Suppressor macrophage treated with lipopolysaccharide for 1 hour (primary cell): ENCODE measurements at places on chromosomes 11 and 22.

DNA sequence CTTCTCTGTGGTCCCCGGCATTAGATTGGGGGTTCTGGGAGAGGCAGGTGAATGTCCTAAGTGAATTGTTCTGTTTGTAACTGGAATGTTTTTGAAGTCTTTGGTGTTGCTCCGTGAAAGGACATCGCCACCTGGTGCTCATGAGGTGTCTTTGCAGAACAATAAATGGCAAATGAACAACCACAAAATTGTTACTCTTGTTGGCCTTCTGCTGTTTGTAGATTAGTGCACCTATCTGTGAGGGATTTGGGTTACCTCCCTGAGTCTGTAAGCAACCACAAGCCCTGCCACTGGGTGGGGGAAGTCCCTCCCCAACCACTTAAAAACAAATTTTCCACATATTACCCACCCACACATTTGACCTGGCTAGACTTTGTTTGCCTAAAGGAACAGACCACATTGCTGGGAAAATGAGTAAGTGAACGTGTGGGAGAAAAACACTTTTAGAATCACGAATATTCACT is 4.7 kb downstream of the MPEG1 start:
- peak; percentile 76 for DNase-seq

- DNase-seq: no peak
These were observed 77.7 kb downstream of the PTPRJ start for GRCh38 chr11:48058064-48058463.

GRCh38 chr22:46293577-46294260 is 3.0 kb upstream of the GTSE1 start:
- peak; percentile 88 for DNase-seq

DNA sequence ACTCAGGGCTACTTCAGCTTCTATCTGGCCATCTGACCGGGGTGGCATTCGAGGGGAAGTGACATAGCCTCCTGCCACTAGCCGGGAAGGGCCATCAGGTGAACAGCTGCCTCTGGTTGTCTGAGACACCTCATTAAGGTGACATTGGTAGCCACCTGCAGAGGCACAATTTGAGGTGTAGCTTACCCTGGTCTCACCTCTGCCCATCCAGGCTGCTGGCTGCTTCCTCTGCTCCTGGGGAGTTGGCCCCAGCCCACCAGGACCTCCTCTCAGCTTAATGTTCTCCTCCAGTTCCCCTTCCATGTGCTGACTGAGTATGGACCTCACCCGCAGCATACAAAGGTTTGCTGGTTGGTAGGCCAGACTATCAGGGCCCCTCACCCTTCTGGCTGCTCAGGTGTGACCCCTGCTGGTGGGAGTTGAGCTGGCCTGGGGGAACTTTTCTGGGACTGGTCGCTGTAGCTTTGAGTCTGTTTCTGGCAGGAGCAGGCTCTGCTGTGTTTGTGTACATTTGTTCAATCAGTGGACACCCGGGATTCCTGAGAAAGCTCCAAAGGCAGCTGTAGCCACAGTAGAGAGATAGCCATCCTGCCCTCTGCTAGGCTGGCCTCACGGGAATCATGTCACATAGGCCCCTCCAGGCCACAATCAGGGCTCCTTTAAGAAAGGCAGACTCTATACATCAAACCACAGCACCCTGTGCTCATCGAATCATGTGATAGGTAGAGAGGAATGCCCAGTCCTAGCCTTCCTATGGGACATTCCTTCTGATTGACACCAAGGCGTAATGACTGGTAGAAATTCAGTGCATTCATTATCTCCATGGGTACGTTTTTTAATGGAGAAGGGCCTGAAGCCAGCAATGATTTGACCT is 295.1 kb upstream of the PLET1 start:
- peak; percentile 79 for DNase-seq

DNA sequence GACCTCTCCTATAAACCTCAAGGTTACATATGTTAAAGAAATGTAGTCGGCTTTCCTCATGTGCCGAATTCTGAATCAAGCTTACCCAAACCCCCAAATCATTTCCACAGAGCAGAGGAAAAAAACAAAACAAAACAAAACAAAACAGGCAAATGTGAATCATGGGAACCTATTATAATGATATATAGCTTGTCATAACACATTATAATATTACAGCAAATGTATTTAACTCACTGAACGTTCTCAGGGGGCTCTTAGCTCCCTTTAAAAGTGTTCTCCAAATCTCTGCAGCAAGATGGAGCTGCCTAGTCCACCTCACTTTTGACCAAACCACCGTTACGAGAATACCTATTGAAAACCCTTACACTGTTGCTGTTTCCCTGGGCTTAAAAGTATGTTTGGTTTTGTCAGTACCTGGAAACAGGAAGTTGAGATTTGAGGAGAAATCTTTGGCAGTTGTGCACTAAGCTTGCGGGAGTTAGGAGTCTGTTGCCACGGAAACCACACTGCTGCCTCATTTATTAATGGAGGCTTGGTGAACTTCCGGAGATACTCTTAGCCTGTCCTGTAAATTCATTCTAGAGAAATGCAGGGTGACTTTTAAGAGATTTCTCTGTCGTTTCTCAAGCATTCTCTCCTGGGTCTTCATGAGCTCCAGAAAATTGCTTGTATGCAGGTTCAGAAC is 167.0 kb upstream of the RASSF10 start:
- no peak for DNase-seq

- no peak for DNase-seq
These were observed 203.7 kb upstream of the SORL1-AS1 start for GRCh38 chr11:121656328-121657090.

GRCh38 chr11:92460213-92460612 is 235.6 kb downstream of the FAT3 start:
- DNase-seq: no peak

GRCh38 chr22:32803020-32803737 is 1.7 kb downstream of the TIMP3 start:
- DNase-seq: no peak

DNA sequence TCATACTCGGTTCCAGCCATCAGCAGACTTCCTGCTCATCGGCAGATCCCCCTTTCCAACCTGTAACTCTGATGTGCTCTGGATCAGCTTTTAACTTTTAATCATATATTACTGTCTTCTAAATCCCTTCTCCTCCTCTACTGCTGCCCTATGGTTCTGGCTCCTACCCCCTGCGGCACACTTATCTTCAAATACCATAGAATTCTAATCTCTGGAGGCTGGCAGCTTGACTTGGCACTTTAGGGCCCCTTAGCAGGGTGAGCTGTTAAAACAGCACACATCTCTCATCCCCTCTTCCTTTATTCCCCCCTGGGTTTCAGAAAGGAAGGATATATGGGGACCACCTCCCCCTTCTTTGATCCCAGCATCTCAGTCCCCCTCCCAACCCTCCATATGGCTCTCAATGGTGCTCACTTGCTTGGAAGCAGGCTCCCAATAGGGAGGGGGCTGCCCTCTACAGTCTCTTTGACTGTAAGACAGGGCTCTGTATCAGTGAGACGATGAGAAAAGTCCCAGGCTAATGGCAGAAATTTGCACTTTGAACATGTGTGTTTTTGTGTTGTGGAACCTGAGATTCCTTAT is 4.4 kb upstream of the CNTF start:
- DNase-seq: no peak

GRCh38 chr11:31940371-31941037 is 129.4 kb upstream of the PAX6 start:
- DNase-seq: no peak

DNA sequence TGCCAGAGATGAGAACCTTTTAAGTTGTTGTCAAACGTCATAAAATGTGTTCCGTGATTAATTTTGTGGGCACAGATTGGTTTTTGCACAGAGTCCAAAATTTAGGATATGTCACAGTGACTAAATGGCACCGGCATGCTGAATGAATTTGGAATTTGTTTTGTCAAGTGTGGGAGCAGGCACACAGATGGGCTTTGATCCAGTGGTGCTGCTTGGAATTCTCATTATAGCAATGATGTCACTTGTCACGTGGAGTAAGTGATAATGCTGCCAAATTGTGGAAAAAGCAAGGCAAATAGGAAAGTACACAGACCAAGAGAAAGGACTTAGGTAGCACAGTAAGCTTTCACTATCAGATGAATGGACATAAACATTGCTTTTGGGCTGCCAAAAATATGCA is 8.0 kb upstream of the LIN7C start:
- DNase-seq: no peak

- no peak for DNase-seq
These were observed 25.9 kb downstream of the KMT2A start for GRCh38 chr11:118462178-118462577.

DNA sequence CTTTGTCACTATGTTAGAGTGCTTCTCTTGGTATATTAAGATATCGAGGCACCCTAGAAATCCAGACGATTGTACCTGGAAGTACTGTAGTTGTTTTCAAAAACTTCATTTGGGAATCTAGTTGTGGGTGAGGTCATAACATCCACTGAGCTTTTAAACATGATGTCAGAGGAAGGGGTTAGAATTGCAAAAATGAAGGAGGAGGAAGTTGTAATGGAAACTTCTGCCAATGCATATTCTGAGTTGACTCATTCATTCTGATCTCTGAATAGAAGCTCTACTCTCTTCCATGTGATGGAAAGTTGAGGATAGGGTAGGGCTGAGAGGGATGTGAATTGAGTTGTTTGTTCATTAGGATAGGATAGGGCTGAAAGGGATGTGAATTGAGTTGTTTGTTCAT is 7.7 kb downstream of the CD44 start:
- DNase-seq: peak; percentile 87

- no peak for DNase-seq
These were observed 230.9 kb upstream of the SESN3 start for GRCh38 chr11:95461858-95462257.

- no peak for DNase-seq
These were observed 51.2 kb downstream of the SMCO4 start for GRCh38 chr11:93491973-93492372.

GRCh38 chr22:37571258-37571991 is 8.5 kb downstream of the LGALS2 start:
- DNase-seq: no peak

DNA sequence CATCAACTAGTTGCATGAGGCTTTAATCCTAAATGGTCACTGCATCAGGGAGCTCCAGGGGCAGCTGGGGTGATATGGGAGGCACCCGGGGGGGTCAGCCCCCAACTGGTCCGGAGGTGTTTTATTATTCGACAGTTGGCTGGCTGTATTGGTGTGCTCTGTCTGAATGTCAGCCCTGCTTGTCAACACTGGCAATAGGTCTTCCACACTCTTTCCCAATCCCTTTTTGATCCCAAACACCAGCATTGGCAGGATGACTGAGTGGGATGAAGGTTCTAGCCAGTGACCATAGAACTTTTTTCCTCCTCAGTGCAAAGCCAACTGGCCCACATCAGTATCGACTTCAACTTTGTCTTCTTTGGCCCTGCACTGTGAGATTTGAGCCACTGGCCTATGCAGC is 8.9 kb upstream of the LDLRAD3 start:
- no peak for DNase-seq

- no peak for DNase-seq
These were observed 285.2 kb downstream of the MIAT start for GRCh38 chr22:26942637-26942957.

GRCh38 chr22:45832959-45833580 is 143.9 kb downstream of the WNT7B start:
- DNase-seq: no peak

DNA sequence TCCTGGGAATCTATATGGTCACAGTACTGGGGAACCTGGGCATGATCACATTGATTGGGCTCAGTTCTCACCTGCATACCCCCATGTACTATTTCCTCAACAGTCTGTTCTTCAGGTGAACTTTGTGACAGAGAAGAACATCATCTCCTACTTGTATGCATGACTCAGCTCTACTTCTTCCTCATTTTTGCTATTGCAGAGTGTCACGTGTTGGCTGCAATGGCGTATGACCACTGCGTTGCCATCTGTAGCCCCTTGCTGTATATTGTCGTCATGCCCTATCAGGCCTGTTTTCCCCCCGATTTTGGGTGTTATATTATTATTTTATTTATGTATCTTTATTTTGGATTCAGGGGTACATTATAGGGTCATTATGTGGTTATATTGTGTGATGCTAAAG is 2.4 kb upstream of the OR8G1 start:
- no peak for DNase-seq

- DNase-seq: peak; percentile 50
These were observed 3.2 kb downstream of the NUP50 start for GRCh38 chr22:45166932-45167331.

- DNase-seq: no peak
These were observed 192.8 kb downstream of the PGR start for GRCh38 chr11:100936781-100937180.

DNA sequence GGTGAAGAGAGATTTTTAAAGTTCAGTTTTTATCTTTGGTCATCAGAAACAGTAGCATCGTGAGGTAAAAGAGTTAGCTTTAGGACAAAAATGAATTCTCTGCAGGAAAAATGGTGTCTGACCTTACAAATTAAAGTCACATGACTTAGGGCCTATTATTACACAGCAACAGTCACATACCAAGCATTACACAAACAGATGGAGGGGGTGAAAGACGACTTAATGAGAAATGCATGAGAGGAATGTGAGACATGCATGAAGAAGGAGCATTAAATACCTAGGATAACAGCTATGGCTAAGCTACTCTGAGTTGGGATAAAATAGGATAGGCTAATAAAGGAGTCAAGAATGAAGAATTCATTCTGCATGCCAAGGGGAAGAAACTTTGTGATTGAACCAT is 77.5 kb downstream of the BLID start:
- DNase-seq: no peak

DNA sequence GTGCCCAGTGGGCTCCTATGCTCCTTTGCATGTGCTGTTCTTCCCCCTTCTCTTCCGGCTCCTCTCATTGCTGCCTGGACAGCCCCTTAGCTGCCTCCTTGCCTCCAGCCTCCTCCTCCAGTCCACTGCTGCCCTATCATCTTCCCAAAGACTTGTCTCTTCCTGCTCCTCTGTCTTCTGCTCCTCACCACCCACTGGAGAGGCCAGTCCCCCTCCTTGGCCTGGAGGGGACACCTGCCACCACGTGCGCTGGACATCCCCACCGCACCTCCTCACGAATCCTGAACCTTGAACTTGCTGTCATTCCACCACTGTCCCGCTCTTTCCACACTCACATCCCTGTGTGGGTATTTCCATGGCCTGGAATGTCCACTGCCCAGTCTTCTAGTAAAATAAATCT is 49.8 kb downstream of the MICAL2 start:
- no peak for DNase-seq

- DNase-seq: no peak
These were observed 185.5 kb downstream of the CTTN start for GRCh38 chr11:70583781-70584218.

DNA sequence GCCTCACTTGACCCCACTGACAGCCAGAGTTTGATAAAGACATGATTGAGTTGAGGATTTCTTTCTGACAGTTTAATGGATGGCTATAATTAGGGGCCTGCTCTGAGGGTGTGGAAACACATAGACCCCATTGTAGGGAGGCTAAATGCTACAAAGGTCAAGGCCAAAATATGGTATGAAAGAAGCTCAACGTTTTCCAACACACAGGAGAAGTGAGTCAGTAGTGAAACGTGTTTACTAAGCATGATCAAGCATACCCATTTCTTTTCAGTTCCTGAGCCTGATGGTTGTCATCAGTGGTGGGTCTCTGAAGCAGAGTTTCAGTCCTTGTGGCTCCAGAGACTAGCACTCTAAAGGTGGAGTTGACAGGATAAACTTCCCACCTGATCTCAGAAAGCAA is 69.7 kb downstream of the SNX19 start:
- no peak for DNase-seq
